ENCODE measurements at places on chromosomes 7 and 10.

DNA sequence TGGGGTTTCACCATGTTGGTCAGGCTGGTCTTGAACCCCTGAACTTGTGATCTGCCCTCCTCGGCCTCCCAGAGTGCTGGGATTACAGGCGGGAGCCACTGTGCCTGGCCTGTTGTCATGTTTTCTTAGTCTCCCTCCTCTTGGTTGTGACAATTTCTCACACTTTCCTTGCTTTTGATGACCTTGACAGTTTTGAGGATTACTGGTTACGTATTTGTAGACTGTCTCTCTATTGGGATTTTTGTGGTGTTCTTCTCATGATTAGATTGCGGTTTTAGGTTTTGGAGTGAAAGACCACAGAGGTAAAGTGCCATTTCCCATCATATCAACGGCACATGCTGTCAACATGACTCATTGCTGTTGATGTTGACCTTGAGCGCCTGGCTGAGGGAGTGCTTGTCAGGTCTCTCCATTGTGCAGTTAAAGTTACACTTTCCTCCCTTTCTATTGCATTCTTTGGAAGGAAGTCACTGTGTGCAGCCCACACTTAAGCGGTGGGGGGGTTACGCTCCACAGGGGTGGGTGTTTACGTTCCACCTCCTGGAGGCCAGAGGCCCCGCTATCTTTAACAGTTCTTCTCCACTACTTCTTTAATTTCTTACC is 10.8 kb downstream of the NEURL1 start:
- no peak for DNase-seq

GRCh38 chr10:104328646-104328895 is 9.7 kb downstream of the ITPRIP start:
- DNase-seq, result no peak

DNA sequence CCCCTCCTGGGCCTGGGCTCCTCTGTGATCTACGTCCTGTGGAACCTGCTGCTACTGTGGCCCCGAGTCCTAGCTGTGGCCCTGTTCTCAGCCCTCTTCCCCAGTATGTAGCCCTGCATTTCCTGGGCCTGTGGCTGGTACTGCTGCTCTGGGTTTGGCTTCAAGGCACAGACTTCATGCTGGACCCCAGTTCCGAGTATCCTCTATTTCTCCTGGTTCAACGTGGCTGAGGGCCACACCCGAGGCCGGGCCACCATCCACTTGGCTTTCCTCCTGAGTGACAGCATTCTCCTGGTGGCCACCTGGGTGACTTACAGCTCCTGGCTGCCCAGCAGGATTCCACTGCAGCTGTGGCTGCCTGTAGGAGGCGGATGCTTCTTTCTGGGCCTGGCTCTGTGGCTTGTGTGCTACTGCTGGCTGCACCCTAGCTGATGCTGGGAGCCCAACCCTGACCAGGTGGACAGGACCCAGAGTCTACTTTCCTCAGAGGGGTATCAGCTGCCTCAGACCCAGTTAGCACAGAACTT is 37.8 kb upstream of the MMD2 start:
- DNase-seq, result no peak

GRCh38 chr7:54788664-54789063 is 29.7 kb upstream of the SEC61G start:
- no peak for DNase-seq

- no peak for DNase-seq
Observed at GRCh38 chr10:98980353-98980752, 255.3 kb downstream of the HPSE2 start.

DNA sequence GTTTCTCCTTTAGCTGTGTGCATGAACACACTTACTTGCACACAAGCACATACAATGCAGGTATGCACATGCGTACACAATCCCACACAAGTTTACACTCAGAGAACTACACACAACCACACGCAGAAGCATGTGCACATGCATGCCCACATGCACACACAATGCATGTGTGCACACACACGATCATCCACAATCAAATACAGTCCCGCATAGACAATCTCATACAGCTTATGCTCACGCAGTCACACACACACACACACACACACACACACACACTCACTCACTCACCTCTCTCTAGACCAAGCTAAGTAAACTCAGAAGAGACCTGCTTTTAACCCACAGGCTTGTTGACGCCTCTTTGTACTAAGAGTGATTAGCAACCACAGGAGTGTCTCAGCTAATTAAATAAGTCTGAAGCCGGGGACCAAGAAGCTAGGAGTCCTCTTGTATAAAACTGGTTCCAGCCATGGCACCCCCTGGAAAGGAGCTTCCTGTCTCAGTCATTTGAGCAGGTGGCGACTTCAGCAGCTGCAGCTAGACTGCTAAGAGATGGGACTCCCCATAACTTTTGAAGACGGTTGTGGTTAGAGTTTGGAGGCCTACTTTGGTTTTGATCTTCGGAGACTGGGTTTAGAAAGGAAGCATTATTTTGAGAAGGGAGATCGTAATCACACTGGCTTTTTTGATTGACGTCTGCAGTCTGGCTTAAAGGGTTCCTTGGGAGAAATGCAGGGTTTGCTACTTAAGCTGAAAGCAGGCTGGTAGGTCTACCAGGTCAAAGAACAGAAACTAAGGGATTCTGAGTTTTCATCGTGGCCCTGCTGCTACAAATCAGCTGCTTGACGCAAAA is 82.3 kb upstream of the ADRB1 start:
- no peak for DNase-seq

DNA sequence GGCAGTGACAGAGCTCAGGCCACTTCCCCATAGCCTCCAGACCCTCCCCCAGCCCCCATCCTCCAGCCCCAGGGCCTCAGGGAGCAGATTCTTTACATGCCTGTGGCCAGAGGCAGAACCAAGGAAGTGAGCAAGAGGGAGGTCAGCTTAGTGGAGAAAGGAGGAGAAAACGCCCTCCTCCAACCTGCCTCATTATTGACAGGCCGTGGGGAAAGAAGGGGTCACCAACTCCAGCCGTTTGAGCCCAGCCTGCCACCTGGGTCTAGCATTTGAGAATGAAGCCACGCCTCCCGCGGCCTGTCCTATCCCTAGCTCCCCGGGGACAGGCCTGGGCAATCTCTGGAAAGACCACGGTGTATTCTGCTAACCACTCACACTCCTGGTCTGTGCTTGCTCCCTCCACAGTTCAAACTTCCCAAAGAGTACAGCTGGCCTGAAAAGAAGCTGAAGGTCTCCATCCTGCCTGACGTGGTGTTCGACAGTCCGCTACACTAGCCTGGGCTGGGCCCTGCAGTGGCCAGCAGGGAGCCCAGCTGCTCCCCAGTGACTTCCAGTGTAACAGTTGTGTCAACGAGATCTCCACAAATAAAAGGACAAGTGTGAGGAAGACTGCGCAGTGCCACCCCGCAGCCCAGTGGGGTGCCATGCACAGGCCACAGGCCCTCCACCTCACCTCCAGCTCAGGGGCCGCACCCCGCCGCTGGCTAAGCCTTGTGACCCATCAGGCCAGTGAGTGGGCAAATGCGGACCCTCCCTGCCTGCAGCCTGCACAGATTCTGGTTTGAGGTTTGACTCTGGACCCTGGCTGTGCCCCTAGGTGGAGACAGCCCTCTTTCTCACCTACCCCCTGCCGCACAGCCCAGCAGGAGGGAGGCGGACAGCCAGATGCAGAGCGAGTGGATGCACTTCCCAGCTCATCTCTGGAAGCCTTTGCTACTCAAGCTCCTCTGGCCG is 14.3 kb upstream of the TRIM8 start:
- no peak for DNase-seq

- DNase-seq, result no peak
Observed at GRCh38 chr7:140526787-140527664, 47.7 kb upstream of the MKRN1 start.

- no peak for DNase-seq
Observed at GRCh38 chr7:138573741-138574140, 113.7 kb downstream of the TRIM24 start.

- no peak for DNase-seq
Observed at GRCh38 chr10:55232553-55232952, 431.5 kb upstream of the PCDH15 start.

GRCh38 chr10:103752680-103753248 is 102.6 kb downstream of the SH3PXD2A start:
- no peak for DNase-seq

DNA sequence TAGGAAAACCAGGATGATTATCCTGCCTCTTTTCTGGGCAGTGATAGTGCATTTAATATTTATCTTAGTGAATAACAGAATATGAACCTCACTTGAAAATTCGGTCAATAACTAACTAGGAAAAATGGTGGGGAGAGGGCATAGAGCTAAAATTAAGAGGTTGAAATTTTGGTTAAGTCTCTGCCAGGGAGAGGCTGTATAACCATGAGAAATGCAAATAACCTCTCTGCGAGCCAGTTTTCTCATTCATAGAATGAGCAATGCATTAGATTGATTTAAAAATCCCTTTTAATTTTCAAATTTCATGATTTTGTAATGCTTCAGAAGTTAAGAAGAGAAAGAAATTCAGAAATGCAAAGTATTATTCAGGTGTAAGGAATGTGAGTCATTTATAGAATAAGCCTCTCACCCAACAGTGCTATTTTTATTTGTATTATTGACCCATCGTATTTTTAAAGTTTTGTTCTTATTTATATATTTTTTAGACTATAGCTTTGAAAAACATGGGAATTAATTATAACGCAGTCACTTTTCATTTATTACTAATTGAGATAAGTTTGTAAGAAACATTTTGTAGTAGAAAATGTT is 104.7 kb downstream of the PHF14 start:
- no peak for DNase-seq

DNA sequence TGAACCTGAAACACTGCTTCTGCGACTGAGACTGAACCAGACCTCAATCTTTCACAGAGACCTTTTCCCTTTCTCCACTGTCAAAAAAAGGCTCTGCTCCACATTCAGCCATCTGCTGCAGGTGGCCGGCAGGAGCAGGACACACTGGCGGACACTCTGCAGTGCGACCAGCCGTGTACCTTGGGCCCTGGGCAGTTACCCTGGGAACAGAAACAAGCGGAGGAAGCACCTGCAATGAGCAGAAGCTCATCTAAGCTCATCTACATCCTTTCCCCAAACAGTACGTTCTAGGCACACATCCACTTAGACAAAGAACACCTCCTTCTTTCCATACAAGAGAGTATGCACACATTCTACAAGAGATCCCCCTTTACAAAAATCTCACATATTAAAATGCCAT is 22.8 kb downstream of the VOPP1 start:
- no peak for DNase-seq

DNA sequence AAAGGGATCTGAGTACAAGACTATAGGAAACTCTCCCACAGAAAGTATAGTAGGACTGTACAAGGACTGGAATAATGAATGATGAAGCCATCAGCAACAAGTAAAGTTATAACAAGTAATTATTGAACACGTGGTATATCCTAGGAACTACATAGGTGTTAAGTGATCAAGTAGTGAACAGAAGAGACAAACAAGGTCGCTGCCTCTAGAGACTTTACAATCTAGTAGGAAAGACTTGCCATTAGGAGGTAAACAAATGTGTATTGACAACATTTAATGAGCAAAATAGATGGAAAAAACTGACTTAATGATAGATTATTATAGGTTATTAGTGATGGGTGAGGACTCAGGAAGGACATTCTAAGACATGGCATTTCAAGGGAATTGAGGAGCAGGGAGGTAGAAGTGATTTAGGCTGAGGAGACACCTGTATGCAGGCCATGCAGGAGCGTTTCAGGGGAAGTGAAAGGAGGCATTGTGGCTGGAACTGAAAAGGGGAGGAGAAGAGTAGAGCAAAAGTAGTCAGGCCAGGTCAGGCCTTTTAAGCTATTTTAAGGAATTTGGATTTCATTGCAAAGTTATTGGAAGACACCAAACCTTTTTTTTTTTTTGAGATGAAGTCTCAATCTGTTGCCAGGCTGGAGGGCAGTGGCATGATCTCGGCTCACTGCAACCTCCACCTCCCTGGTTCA is 8.5 kb upstream of the GLCCI1 start:
- no peak for DNase-seq

DNA sequence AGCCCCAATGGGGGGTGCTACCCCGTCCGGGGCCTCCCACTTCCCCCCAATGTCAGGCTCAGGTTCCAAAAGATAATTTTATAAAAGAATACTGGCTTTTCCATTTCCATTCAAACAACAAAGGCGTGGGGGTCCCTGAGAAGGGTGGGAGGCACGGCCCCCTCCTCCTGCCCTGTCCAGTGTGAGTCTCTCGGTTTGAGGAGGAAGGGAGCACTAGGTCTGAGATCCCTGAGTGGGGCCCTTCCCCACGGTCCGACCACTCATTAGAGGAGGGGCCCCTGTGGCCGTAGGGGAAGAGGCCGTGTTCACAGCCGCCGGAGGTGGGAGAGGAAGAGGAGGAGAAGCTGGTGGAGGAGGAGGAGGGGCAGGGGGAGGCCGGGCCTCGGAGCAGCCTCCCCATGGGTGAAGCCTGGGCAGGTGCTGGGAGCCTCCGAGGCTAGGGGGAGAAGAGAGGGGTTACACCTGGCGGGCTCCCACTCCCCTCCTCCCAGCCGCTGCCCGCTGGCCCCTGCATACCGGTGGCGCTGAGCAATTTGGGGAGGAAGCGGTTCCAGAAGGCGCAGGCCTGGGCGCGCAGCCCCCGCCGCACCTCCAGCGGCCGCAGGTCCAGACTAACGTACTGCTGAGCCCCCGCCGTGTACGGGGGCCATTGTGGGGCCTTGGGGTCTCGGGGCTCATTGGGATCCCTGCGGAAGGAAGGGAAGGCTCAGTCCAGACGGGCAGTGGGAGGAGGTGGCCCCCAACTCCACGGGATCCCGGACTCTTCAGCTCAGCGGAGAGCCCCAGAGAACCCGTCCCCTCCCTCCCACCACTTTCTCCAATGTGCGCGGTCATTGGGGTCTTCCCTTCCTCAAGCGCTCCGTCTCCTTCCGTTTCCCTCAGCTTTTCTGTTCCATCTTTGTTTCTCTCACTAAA is 1.4 kb upstream of the UFSP1 start:
- no peak for DNase-seq

- DNase-seq, result no peak
Observed at GRCh38 chr10:59269651-59270050, 92.7 kb downstream of the FAM13C start.

- no peak for DNase-seq
Observed at GRCh38 chr10:112588225-112588990, 141.4 kb downstream of the VTI1A start.

GRCh38 chr10:126935263-126935946 is 30.2 kb downstream of the DOCK1 start:
- no peak for DNase-seq

DNA sequence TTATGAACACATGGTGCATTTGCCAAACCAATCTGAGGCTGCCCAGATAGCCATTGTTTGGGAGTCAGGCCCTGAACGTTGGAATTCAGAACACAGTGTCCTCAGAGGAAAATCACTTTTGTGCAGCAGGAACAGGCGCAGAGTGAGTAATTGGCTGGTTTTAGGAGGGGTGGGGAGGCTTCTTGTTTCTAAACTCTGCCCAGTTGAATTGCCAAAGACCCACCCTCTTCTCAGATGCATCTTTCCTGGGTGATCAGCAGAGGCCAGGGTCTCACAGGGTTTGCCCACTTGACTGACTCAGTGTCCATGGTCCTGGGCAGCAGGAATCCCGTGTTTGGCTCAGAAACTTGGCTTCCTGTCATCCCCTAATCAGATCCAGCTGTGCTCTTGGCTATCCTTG is 24.3 kb downstream of the PRLHR start:
- DNase-seq, result no peak
